ENCODE measurements at places on chromosomes 12 and 14.

GRCh38 chr12:109828754-109829511 lies 4.3 kb downstream of the TRPV4 start:
- no peak for DNase-seq

GRCh38 chr14:65433157-65433556 lies 20.6 kb downstream of the FUT8 start:
- no peak for DNase-seq

GRCh38 chr12:110543252-110543959 lies 39.7 kb downstream of the PPTC7 start:
- no peak for DNase-seq

GRCh38 chr14:30227876-30228275 lies 300.2 kb upstream of the PRKD1 start:
- no peak for DNase-seq

- no peak for DNase-seq
Observed at GRCh38 chr12:122738571-122738970, 7.9 kb upstream of the HCAR1 start.

DNA sequence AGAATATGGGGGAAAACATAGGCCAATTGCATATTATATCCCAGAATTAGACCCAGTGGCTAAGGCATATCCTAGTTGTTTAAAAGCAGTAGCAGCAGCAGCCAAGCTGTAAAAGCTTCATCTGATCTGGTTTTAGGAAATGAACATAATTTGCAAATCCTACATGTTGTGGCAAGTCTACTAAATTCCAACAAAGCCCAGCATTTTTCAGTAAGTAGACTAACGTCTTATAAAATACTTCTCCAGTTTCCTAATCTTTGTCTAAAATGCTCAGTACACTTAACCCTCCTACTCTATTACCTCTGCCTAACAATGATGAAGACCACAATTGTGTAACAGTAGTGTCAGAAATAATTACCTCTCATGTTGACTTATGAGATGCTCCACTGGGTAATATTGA lies 70.9 kb upstream of the RERGL start:
- DNase-seq = no peak

DNA sequence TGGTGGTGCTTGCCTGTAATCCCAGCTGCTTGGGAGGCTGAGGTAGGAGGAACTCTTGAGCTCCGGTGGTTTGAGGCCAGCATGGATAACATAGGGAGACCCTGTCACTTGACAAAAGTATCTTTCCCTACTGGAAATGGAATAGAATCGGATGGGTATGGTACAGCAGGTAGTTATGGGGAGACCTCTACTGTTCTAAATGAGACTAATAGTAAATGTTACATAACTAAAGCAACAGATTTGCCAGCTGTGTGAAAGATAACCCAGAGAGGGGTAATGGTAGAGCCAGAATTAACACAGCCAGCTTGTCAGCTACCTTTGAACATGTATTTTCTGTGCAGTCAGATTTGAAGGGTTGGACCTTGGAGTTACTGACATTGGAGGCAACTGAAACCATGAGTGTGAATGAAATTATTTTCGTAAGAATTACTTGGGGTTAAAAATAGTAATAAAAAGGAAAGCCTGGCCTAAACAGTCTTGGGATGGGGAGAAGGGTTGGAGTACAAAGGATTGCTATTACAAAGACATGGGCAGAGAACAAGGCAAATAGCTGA lies 21.7 kb upstream of the NUP107 start:
- DNase-seq = no peak

- no peak for DNase-seq
Observed at GRCh38 chr14:81205639-81206038, 15.1 kb downstream of the GTF2A1 start.

GRCh38 chr12:89316705-89317139 lies 35.6 kb downstream of the DUSP6 start:
- no peak for DNase-seq

DNA sequence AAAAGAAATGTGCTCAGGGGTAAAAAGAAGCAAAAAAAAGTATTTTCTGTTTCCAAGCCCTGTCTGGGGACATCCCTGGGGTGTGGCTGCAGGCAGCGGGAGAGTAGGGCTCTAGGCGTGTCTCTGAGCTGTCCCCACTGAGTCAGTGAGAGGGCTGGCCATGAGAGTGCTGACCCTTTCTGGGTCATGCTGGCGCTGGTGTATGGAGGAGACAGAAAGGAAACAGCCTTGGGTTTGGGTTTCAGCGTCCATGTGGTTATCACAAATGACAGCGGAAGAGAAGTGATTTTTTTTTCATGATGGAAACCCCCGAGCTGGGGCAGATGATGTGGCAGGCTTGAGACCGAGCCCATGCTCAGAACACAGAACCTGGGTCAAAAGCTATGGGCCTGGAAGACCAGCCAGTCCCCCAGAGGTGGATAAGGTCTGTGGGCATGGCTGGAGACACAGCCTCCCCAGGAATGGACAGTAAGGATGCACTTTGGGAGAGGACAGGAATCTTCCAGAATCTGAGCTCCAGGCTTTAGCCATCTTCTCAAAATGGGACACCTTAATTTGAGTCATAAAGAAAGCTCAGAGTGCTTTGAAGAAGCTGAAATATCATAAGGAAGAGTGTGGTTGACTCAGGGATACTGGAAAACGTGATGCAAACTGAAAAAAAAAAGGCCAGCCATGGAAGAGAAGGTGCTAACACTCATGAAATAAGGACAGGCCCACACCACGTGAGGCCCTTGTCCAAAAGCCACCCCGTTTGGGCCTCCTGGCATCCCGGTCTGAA lies 36.2 kb downstream of the SYNE3 start:
- no peak for DNase-seq

- no peak for DNase-seq
Observed at GRCh38 chr14:91364524-91365270, 52.9 kb downstream of the CCDC88C start.

Data from stimulated activated naive B cell treated with anti-CD40 and anti-IgM and Interleukin-4, amounts not matched to agents 10 μg/mL and 1 μg/mL and 100 μg/mL, for 72 hours (primary cell).